PC-9 (cell line): ENCODE measurements at places on chromosomes 2 and 18. TPM values are rescaled to one million over a fixed set of nuclear protein-coding genes. Genes with fewer than 3 reads are reported as not detected.

Gene ADAM17
- total RNA-seq = 53.5 and 65.0 TPM in 2 replicates

Gene C18orf63
- total RNA-seq = not detected in 2 replicates

Gene MAP2
- total RNA-seq = 67.7 and 71.1 TPM in 2 replicates

Gene PTPN4
- total RNA-seq = 46.6 and 60.7 TPM in 2 replicates

Gene NDUFAF7
- total RNA-seq = 18.8 and 21.9 TPM in 2 replicates

Gene DLGAP1
- total RNA-seq = 0.13 TPM in 1 of 2 replicates, not detected in the other

Gene KIF3C
- total RNA-seq = 41.2 and 50.5 TPM in 2 replicates

Gene B4GALT6
- total RNA-seq = 3.0 and 5.3 TPM in 2 replicates

Gene REEP1
- total RNA-seq = 0.25 and 0.31 TPM in 2 replicates

Gene UGGT1
- total RNA-seq = 47.7 and 56.9 TPM in 2 replicates

- no peak for DNase-seq
Observed at GRCh38 chr2:190698895-190699294, 50.0 kb downstream of the NAB1 start.

DNA sequence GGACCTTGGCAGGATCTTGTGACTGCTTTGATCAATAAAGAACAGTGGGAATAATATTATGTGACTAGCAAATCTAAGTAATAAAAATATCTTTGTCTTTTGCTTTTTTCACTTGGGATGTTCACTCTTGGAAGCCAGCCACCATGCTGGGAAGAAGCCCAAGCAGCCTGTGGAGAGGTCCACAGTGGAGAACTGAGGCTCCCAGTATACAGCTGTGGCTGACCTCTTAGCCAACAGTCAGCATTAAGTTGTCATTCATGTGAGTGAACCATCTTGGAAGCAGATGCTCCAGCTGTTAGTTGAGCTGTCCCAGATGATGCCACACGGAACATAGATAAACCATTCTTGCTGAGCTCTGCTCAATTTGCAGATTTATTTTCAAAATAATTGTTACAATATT is 160.0 kb downstream of the OSR1 start:
- no peak for DNase-seq

DNA sequence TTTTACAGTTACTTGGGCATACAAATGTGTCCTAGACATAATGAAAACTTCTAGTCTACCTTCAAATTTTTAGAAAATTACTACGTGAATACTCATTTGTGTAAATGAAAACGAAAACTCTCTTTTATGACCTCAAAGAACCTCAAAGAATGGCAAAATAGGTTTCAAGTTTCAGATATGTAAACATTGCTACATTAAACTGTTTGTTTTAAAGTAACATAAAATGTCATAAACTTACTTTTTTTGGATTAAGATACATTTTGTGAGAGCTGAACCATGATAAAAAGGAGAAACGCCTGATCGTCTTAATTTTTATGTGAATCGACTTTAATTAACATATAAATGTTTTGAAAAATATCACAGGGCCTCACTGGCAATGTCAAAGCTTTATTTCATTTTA is 91.4 kb downstream of the PPP1R1C start:
- DNase-seq = no peak

DNA sequence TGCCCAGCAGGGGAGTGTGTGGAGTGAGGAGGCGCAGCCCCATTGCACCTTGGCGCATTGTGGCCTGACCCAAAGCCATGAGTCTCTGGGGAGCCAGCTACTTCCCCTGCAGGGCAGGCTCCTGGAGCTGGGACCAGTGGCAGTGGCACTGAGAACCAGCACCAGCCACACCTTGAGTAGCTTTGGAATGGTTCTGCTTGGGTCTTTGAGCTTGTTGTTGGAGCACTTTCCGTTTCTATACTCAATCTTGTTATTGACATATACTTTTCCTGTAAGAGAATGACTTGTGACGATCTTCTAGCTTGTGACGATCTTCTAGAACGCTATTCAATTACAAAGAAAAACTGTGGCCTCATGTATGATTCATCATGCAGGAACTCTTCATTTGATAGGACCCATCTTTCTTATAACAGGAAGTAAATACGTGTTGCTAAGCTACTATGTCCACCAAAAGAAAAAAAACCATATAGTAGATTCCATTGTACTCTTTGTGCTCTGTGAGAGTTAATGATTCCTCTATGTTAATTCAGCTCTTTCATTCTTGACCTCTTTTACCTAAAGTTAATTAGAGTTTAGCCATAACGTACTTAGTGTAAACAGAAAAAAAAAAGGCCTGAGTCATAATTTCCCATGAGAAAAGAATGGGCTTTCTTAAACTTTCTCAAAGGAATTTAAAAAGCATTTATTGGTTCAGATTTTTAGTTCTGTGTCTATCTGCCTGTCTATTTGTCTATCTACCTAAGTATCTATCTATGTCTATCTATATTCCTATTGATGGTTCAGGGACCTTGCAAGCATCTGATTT is 113.1 kb downstream of the GATA6 start:
- peak; percentile 96 for DNase-seq

GRCh38 chr2:173448938-173449471 is 94.3 kb downstream of the CDCA7 start:
- DNase-seq = peak; percentile 75

DNA sequence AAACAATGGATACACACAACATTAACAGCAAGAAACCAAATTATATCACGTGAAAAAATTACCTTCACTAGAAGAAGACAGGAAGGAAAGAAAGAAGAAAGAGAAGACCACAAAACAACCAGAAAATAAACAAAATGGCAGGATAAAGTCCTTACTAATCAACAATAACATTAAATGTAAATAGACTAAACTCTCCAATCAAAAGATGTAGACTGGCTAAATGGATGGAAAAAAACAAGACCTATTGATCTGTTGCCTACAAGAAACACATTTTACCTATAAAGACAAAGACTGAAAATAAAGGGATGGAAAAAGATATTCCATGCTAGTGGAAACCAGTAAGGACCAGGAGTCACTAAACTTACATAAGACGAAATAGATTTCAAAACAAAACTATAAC is 167.0 kb upstream of the ZC3H15 start:
- no peak for DNase-seq

DNA sequence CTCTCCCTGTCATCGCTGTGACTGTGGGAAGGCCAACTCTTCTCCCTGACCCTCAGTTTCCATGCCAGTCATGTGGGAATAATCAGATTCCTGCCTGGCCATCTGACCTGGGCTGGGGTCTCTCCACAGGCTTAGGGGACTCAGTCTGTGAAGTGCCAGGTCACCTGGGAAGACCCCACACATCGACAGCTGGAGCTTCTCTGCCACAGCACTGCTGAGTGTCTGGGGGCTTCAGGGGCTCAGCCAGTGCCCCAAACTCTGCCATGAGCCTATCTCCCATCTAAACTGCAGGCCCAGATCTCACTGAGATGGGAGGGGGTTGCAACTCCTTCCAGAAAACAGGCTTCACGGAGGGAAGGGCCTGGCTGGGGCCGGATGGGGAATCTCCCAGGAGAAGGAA is 42.0 kb upstream of the OTOS start:
- DNase-seq = no peak

DNA sequence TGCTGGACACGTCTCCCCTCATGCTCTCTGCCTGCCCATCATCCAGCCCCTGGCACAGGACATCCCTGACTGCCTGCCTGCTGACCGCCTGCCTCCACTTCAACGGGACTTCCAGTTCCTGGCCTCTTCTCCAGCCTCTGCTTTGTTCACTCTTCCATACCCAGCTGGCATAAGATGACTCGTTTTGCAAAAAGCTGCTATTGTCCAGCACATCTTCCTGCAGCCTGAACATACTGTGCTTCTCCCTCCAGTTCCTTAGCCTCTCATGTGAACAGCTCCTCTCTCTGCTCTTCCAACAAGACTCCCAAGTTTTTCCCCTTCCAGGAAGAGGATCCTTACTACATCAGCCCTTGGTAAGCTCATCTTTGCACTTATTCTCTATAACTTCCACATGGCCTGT is 62.4 kb upstream of the SKOR2 start:
- DNase-seq = no peak

- DNase-seq = no peak
Observed at GRCh38 chr18:492451-492850, 8.1 kb downstream of the COLEC12 start.

- DNase-seq = no peak
Observed at GRCh38 chr18:74784752-74785151, 187.1 kb downstream of the ZNF407 start.

- DNase-seq = no peak
Observed at GRCh38 chr2:1495676-1496358, 82.6 kb downstream of the TPO start.

DNA sequence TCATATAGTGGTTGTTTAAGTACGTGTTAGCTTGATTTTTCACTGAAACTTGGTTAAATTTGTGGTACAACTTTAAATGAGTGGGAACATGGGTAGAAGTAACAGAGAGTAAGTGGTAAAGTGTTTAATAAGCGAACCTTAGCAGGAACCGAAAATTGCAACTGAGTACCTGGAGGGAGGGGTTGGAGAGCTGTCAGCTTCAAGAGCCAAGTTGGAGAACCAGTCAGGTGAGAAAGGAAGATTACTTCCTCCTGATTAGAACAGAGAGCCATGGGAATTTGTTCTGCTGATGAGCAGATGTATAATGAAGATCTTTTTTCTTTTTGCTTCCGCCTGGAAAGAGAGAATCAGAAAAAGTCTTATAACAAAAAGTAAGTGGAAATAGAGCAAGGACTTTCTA is 158.4 kb upstream of the CDH7 start:
- DNase-seq = no peak
